ENCODE measurements at places on chromosomes 4 and X.

GRCh38 chr4:10021653-10022023 is 341 bp upstream of the SLC2A9 start:
- DNase-seq = no peak

- DNase-seq = no peak
Observed at GRCh38 chr4:141026900-141027299, 106.4 kb downstream of the RNF150 start.

GRCh38 chr4:77433418-77433733 is 172.2 kb upstream of the CXCL13 start:
- DNase-seq = peak; percentile 82

GRCh38 chr4:24040811-24041210 is 151.0 kb upstream of the PPARGC1A start:
- no peak for DNase-seq

- no peak for DNase-seq
Observed at GRCh38 chr4:40453912-40454311, 118.8 kb downstream of the CHRNA9 start.

DNA sequence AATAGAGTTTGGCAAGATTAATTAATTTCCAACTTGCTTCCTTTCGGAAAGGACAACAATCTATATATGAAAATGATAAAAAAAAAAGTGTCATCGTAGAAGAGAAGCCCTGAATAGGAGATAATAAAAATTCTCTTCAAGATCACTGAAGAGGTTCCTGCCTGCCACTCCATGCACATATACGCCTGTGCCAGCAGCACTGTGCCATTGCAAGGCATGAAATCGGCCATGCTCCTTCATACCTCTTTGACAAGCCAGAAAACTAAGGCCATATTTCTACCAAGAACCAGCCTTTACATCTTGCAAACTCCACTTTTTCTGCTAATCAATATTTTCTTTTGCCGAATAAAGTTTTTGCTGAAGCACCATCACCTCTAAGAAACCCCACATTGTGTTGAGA is 365.5 kb downstream of the CXXC4 start:
- DNase-seq = no peak

GRCh38 chr4:104486716-104487504 is 7.8 kb downstream of the CXXC4 start:
- no peak for DNase-seq

DNA sequence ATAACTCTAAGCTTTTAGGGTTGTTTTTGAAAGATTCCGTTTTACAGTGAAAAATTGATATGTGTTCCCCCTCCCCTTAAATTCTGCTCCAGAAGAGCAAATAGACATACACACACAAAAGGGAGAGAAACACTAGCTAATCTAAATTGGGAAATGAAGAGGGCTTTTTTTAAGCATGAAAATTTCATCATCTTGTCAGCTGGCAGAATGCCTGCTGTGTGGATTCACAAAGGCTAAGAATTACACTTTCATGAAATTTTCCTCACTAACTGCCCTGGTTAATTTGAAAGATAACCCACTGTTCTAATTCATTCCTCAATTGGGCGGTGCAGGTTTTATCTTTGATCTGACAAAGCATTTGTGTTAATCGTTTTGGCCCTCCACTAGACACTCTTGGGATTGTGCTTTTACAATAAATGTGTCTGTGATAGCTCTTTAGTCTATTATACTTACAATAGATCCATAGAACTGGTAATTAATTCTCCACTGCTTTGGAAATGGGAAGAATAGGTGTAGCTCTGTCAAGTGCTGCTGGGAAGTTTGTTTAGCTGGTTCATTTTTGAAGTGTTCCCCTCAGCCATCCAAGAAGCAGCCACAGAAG is 152.9 kb downstream of the POLA1 start:
- DNase-seq = no peak

- peak; percentile 63 for DNase-seq
Observed at GRCh38 chr4:2416564-2417225, 1.8 kb downstream of the ZFYVE28 start.

GRCh38 chr4:70713453-70714078 is 8.2 kb upstream of the RUFY3 start:
- DNase-seq = no peak

DNA sequence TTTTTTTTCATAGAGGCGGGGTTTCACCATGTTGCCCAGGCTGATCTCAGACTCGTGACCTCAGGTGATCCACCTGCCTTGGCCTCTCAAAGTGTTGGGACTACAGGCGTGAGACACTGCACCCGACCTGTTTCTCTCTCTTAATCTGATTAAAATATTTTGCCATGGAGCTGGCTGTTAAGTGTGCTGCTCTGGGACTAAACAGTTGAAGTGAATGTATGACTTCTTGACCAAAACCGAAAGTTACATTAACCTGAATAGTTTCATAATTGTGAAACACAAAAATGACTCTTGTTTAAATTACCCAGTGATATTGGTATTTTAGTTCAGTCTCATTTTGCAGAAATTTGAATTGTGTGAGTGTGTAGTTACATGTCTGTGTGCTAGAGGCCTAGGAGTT is 2548.6 kb downstream of the PCDH7 start:
- no peak for DNase-seq

Measured in hematopoietic multipotent progenitor cell treated with erythropoietin and hydrocortisone succinate and interleukin-3 and kit ligand, for 6 days (in vitro differentiated cells).